T-helper 1 cell (primary cell): ENCODE measurements at places on chromosomes 13 and 19.

DNA sequence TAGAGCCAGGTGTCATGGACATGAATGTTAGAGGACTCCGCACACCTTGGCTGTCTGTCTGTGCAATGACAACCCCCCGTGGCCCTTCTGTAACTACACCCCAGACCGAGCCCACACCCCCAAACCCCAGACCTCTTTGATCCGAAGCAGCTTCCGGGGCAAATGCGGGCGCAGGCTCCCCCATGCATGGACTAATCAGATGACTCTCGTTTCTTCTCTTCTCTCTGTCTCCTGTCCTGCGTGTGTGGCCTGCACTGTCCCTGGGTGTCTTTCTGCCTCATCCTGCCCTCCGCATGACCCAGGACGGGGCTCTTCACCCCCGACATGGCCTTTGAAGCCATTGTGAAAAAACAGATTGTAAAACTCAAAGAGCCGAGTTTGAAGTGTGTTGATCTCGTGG is 38.9 kb downstream of the TMED1 start:
- peak; percentile 28 for DNase-seq

GRCh38 chr19:31568724-31569123 is 219.5 kb upstream of the TSHZ3 start:
- no peak for DNase-seq

DNA sequence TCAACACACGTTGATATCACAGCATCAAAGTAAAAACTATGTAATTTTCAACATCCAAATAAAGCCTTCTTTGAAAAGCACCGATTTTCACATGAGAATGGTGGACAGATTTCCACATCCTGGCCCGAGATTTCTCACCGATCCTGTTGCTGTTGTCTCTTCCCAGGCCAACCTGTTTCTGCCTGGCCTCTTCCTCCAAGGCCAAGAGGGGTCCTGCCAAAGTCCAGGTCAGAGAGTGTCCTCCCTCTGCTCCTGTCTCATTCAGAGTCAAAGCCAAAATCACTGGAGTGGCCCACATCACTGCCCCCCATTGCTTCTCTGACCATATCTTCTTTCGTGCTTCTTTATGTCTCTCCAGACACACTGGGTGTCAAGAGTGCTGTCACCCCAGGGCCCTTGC is 49.5 kb downstream of the CHST8 start:
- no peak for DNase-seq

GRCh38 chr13:79936368-79937136 is 404.4 kb downstream of the SPRY2 start:
- DNase-seq, result no peak

DNA sequence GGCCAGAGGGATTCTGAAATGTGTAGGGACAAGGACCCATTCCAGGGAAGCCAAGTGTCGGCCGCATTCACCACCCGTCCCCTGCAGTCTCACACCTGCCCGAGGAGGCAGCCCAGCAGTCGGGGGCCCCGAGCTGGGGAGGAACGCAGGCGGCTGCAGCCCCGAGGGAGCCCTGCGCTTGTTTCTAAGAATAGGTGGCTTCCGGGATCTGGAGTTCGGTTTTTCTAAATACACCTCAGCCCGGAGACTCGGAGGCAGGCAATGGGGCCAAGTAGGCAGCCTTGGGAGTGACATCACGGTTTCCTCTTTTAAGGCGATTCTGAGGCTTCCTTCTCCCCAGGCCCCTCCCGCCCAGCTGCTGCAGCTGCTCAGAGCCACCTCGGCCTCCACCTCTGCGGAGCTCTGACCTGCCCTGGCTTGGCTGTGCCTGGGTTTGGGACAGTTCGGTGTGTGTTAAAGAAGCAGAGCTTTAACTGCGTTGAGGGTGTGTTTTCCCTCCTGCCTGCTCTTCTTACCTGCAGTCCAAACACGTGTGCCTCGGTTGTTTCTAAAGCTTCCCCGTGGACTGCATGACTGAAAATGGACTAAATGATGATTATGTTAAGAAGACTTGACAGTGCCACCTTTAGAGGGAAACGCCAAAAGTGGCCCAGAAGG is 80.5 kb downstream of the COL4A2 start:
- no peak for DNase-seq

DNA sequence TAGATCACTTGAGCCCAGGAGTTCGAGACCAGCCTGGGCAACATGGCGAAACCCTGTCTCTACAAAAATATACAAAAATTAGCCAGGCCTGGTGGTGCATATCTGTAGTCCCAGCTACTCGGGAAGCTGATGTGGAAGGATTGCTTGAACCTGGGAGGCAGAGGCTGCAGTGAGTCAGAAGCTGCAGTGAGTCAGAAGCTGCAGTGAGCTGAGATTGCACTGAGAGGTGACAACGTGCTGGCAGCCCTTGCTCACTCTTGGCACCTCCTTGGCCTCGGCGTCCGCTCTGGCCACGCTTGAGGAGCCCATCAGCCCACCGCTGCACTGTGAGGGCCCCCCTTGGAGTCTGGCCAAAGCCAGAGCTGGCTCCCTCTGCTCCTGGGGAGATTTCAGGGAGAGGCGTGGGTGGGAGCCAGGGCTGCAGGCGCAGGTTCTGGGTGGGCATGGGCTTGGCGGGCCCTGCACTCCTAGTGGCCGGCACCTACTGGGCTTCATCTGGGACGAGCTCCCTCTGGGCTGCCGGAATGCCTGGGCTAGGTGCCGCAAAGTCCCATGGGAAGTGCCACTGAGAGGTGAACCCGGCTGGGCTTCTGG is 39.5 kb upstream of the RPL21 start:
- DNase-seq, result no peak

DNA sequence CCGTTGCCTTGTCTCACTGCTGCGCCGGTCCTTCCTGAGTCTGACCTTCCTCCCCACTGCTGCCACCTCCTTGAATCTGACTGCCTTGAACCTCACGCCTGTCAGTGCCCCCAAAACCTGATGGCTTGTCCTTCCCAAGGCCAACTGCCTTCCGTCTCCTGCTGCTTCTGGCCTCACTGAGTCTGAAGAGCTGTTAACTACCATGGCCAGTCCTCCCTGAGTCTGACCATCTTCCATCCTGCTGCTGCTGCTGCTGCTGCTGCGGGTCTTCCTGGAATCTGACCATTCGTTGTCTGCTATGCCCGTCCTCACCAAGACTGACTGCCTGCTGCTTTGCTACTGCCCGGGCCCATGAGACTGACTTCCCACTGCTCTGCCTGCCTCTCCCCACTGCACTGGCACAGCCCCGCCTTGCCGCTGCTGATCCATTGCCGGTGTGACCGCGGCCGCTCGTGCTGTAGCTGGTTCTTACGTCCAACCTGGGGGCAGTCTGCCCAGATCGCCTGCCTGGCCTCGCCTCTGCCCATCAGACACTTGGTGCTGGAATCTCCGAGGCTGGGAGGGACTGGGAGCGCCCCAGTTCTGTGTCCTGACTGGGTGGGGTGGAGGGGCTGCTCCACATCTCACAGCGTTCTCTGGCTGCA is 2.9 kb upstream of the RCN3 start:
- no peak for DNase-seq

- no peak for DNase-seq
Observed at GRCh38 chr13:44147648-44148047, 226.0 kb upstream of the SERP2 start.

DNA sequence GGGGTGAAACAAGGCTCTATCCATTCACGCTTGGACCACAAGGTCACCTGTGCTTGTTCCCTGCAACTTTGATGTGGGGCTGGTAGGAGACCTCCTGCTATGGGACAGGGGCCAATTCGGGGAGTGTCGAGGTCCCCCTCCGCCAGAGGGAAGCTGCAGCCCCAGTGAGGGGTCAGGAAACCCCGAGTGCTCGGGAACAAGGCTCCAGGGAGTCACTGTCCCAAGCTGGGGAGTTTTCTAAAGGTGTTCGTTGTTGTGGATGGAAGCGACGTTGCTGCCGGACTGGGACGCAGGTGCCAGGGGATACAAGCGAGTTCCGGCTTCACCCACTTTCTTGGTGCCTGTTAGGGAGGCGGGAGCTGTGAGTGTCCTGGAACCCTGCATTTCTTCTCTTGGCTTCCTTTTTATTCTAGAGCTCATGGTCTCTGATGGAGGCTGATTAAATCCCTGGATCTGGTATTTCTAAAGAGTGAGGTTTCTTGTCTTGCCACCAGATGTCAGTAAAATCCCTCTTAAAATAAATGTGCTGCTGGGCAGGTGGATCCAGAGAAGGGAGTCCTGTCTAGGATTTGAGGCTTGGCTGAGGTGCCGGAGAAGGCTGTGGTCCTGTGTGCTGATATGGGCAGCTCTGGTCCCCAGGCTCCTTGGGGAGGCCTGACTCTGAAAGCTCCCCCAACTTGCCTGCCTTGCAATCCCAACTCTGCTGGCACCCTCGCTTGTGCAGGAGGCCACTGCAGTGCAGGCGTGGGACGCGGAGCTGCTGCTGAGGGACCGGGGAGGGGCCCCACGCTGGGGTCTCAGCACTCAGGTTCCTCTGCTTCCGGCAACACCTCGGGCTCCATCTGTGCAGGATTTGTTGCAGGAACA is 153.9 kb downstream of the TEX29 start:
- DNase-seq, result peak; percentile 3

- DNase-seq, result no peak
Observed at GRCh38 chr19:46218160-46218559, 11.4 kb upstream of the IGFL1 start.

DNA sequence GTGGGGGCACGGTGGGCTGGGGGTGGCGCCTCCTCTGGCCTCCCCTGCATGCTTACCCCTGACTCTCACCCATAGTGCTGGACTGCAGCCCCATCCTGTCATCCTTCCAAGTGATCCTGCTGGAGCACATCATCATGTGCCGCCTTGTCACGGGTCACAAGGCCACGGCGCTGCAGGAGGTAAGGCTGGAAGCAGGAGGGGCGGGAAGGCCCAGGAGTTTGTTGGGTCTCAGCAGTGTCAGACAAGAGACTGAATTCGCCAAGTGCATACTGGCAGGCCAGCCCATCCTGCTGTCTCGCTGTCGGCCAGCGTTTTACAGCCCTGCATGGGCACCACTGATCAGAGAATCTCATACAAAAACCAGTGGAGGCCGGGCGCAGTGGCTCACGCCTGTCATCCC is 23.1 kb downstream of the MAU2 start:
- DNase-seq, result no peak

DNA sequence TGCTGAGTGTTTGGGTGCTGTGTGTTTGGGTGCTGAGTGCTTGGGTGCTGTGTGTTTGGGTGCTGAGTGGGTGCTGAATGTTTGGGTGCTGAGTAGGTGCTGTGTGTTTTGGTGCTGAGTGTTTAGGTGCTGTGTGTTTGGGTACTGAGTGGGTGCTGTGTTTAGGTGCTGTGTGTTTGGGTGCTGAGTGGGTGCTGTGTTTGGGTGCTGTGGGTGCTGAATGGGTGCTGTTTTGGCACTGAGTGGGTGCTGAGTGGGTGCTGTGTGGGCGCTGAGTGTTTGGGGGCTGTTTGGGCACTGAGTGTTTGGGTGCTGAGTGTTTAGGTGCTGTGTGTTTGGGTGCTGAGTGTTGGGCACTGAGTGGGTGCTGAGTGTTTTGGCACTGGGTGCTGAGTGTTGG is 48.5 kb upstream of the F7 start:
- DNase-seq, result no peak

DNA sequence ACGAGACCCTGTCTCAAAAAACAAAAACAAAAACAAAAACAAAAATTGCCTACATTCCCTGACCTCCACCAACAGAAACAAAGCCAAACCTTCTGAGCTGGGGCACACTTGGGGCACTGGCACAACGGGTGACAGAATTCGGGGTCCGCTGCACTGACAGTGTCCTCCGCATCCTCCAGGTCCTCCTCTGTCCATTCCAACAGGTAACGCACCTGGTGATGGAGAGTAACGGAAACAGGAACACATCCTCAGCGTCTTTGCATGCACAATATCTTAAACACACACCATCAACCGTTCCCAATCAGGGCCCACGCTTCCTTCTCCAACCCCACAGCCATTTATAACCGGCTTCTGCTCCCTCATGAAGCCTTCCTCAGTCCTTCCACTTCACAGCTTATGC is 34.6 kb downstream of the PDCD5 start:
- no peak for DNase-seq

DNA sequence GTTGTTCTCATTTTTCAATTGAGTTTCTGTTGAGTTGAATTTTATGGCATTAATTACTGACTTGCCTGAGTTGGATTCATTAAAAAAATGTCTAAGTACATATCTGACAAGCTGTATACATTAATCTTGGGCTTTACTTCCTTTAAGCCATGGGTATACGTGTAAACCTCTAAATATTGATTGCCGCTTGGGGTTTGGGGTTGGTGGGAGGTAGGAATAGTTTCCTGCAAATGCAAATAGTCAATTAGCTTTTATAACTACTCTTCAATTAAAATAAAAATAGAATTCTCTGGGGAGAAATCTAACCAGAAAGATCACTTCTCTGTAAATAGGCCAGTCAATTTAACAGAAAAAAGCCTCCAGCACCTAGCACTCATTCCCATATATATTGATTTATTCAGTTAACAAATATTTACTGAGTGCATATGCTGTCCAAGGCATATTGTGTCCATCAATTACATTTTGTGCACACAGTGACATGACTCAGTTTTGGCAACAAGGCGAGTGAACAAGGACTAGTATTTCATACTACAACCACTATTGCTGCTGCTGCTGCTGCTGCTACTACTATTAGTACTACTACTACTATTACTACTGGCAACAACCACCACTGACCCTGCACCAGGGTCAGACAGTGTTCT is 306.8 kb downstream of the RFC3 start:
- no peak for DNase-seq

DNA sequence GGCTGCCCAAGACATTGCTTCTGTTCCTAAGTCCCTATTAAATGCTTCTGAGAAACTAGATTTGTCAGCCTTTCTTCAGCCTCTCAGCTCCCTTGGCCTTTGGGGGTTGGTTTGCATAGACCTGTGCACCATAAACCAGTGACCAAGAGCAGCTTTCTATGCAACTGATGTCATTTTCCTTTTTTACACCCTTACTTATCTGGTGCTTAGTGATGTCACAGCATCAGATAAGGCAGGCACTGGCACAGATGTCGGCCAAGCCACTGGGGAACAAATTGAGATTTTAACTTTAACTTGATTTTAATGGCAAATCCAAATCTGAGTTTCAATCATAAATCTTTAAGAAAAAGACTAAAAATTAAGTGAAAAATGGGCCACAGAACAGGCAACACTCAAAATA is 59.8 kb downstream of the RUBCNL start:
- no peak for DNase-seq

GRCh38 chr19:17436874-17437267 is 11.6 kb downstream of the TMEM221 start:
- DNase-seq, result no peak

DNA sequence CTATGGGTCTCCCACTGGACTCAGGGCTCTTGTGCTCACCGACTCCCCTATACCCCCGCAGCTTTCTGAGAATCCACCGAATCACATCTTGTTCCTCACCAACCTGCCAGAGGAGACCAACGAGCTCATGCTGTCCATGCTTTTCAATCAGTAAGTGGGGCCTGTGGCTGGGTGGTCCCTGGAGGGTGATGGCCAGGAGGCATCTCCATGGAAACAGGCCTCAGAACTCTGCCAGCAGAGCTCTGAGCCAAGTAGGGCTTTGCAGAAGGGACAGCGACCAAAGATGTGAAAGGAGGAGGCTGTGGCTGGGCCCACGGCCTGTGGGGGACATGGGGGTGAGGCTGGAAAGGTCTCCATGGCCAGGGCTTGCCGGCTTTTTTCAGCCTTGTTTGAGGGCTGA is 11.8 kb upstream of the MIA start:
- DNase-seq, result no peak

- DNase-seq, result no peak
Observed at GRCh38 chr19:45729800-45730290, 851 bp downstream of the FBXO46 start.

- DNase-seq, result no peak
Observed at GRCh38 chr13:79191501-79191900, 214.6 kb downstream of the RBM26 start.

- DNase-seq, result peak; percentile 62
Observed at GRCh38 chr19:48249502-48250014, 6.2 kb downstream of the CARD8 start.

GRCh38 chr19:34126966-34127365 is 45.3 kb upstream of the LSM14A start:
- no peak for DNase-seq
